ENCODE measurements at places on chromosomes 12 and 14.

DNA sequence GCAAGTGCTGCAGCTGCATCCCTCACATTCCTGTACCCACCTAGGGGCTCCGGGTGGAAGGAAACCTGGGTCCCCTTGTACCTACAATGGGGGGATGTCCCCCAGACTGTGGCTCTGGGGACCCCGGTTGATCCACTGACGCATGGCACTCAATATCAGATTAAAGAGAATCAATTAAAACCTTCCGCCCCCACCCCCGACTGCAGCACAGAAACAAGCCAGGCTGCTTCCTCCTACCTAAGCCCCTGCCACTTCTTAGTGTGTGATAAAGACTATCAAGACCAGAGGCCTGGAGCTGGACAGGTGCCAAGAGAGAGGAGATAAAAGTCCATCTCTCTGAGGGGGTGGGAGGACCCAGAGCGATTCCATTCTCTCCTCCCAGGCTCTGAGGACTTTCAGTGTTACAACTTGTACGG is 28.2 kb upstream of the RPLP0 start:
- no peak for DNase-seq

DNA sequence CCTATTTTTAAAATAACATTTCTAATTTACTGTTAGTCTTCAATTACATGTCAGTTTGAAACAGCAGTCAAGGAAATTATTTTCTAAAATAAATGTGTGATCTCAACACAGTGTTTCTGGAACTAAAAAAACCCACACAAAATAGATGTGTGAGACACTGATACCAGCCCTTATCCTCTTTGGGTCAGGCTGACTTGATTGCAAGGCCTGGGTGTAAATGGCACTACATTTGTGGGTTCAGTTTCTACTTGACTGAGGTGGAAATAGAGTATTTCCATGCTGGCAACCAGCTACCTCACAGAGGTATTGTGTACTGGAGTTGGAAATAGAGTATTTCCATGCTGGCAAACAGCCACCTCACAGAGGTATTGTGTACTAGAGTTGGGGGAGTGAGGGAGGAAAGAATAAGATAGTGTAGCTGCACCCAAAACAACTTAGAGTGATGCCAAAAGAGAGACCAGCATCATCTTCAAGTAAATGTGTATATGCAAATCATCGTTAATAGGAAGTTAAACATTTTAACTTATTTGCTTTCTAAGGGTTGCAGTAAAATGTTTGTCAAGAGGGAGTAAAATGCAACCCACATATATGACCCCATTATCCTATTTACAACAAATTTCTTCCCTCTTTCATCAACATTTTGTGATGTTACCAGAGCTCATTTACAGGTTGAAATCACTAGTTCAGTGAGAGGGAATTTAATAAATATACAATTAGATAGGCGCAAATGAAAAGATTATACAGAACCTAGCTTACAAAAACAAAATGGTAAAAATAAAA is 10.7 kb upstream of the LYZ start:
- DNase-seq, result no peak

GRCh38 chr14:32980178-32980901 is 41.7 kb downstream of the NPAS3 start:
- no peak for DNase-seq

GRCh38 chr14:55071870-55072640 is 20.6 kb downstream of the MAPK1IP1L start:
- DNase-seq, result no peak

GRCh38 chr14:53622447-53622846 is 334.2 kb downstream of the BMP4 start:
- DNase-seq, result no peak

DNA sequence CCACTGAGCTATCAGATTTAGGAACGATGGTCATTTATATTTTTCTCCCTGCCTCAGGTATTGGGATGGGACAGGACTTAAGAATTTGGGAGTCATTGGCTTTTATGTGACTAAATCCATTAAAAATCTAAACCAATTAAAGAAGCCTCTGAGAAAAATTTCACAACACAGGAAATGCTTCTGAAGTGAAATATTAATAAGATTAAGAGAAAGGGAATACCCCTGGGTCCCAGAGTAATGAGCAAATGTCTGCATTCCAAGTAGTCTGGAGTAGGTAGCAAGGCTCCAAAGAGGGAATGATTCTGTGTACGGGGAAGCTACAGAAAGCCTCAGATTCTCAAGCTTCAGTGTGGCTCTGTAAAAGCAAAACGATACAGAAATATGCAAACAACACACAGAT is 707 bp upstream of the MED6 start:
- no peak for DNase-seq

DNA sequence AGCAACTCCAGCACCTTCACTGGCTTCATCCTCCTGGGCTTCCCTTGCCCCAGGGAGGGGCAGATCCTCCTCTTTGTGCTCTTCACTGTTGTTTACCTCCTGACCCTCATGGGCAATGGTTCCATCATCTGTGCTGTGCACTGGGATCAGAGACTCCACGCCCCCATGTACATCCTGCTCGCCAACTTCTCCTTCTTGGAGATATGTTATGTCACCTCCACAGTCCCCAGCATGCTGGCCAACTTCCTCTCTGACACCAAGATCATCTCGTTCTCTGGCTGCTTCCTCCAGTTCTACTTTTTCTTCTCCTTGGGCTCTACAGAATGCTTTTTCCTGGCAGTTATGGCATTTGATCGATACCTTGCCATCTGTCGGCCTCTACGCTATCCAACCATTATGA is 6.8 kb downstream of the OR11G2 start:
- DNase-seq, result no peak

- DNase-seq, result no peak
These were observed 27.2 kb upstream of the KCNJ8 start for GRCh38 chr12:21801522-21802288.

DNA sequence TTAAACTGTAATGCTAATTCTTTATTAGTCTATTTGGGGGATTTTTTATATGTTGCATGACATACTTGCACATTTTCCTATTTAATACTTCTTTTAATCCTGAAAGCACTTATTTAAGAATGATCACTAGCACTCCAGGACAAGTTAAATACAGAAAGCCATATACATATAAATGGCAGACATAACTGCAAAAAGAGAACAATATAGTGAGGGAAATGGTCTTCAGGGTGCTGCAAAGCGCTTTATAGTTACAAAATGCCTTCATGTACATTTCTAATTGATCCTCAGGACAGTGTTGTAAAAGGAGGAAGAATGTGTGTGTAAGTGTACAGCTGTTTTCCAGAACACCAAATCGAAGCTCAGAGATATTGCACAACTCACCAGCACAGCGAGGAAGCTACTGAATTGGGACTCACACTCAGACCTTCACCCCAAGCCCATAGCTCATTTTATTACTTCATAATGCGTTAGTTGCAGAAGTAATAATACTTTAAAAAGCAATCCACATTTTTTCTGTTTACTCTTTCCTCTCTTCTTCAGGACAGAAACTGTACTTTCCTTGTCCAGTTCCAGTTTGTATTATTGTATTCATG is 428.2 kb downstream of the RAD51B start:
- no peak for DNase-seq

DNA sequence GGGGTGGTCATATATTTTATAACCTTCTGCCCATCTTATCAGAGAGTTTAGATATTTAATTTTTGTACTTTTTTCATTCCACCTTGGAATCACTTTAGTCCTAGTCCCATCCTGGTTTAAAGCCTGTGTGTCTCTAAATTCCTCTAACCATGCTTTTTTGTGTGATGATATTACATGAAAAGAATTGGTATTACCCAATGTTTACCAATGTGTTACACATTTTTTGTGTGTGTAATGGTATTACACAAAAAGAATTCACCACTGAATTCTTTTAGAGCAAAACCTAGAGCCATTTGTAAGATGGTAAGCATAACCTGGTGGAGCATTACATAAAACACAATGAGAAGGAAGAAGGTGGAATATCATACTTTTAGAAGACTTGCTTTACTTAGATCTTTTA is 77.5 kb downstream of the FAR2 start:
- DNase-seq, result no peak

- no peak for DNase-seq
These were observed 1.9 kb downstream of the KRT4 start for GRCh38 chr12:52812073-52812400.

DNA sequence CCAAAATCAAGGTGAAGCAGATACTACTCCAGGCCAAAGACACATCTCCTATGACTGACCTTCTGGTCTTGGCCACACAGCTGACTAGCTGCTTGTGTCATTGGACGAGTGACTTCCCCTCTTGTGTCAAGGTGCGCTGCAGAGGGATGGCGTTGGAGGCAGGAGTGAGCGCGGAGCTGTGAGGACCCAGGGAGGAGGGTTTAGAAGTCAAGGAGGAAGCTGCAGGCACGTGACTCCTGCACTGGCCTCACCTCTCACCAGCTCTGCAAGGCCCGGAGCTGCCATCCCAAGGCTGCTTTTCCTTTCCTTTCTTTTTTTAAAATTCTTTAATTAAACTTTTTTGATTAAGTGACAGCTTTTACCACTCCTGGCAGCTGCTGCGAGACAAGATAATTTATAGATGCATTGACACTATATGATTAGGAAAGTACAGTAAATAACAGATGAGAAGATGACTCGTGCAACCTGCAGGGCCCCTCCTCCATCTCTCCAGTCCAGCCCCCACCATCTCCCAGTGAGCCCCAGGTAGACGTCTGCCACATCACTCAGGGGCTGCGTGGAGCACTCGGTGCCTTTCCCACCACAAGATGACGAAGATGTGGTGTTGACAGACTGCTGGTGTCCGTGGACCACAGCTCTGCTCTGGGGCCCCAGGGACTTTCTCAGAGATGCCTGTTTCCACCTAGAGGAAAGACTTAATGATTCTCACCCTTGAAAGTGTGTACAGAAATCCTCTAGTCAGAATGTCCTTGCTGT is 350.6 kb downstream of the CACNA1C start:
- DNase-seq, result no peak

GRCh38 chr14:85241022-85241855 is 288.7 kb upstream of the FLRT2 start:
- no peak for DNase-seq

DNA sequence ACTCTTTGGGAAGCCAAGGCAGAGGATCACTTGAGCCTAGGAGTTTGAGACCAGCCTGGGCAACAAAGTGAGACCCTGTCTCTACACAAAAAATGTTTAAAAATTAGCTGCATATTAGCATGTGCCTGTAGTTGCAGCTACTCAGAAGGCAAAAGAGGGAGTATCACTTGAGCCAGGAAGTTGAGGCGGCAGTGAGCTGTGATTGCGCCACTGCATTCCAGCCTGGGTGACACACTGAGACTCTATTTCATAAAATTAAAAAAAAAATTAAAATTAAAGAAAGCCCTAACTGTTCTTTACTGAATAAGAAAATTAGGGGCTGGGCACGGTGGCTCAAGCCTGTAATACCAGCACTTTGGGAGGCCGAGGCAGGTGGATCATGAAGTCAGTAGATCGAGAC is 27.0 kb downstream of the SENP1 start:
- no peak for DNase-seq

DNA sequence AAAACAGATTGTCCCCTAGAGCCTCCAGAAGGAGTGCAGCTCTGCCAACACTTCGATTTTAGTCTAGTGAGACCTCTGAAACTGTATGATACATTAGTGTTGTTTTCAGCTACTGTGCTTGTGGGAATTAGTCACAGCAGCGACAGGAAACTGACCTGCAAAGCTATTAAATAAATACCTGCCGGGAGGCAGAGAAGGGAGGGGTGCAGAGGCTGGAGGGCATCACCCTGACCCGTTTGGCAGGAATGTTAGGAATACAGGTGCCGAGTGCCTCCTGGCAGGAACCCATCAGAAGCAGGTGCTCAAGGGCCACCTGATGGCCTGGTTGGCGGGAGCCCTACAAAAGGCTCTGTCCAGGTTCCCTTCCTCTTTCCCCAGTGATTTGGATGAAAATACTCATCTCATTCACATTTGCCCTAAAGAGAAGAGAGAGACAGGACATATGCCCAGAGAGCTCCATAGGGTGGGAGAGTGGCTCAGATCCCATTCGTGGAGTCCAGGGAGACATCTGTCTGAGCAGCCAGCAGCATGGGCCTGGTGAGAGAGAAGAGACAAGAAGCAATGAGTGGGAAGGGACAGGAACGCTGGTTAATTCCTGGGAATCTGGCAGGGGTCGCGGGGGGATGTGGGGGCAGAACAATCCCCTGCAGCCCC is 44.6 kb downstream of the C14orf132 start:
- no peak for DNase-seq

DNA sequence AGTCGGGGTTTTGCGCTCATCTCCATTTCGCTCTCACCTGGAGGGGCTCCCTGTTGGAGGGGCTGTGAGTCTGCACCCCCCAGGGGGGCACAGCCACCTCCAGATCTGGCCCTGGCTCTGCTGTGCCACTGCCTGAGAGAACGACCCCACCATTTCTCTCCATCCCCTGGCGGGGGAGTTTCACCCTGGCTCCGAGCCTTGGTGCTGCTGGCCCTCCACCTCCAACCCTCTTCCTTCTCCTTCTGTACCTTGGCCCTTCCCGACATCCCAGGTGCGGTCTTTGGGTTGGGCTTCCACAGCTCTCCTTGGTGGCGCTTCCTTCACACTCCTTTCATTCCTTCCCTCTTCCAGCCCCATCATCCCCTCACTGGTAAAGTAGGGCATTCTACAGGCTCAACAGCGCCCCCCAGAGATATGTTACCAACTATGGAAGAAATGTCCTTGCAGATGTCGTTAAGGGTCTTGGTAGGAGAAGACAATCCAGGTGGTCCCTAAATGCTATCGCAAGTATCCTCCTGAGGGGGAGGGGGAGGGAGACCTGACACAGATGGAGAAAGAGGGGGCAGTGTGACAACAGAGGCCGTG is 16.3 kb downstream of the SERPINA1 start:
- no peak for DNase-seq

GRCh38 chr12:78697817-78698415 is 166.7 kb upstream of the SYT1 start:
- no peak for DNase-seq

GRCh38 chr14:44428231-44428945 is 78.7 kb downstream of the FSCB start:
- DNase-seq, result no peak

DNA sequence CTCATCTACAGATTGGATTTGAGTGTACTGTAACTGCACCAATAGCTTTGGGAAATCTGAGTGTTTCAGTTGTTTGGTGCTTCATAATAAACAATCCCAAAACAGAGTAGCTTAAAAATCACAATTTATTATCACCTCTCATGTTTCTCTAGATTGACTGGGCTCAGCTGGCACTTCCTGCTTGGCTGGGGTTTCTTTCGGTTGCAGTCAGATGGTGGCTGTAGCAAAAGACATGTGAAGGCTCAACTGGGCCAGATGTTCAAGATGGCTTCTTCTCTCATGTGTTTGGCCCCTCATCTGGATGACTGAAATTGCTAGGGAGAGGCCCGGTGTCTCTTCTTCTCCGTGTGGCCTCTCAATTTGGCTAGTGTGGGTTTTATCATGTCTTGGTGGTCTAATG is 12.1 kb upstream of the BMP4 start:
- DNase-seq, result no peak
